ENCODE measurements at places on chromosomes 12 and 14.

- no peak for DNase-seq
Observed at GRCh38 chr14:99460793-99461192, 19.9 kb downstream of the SETD3 start.

DNA sequence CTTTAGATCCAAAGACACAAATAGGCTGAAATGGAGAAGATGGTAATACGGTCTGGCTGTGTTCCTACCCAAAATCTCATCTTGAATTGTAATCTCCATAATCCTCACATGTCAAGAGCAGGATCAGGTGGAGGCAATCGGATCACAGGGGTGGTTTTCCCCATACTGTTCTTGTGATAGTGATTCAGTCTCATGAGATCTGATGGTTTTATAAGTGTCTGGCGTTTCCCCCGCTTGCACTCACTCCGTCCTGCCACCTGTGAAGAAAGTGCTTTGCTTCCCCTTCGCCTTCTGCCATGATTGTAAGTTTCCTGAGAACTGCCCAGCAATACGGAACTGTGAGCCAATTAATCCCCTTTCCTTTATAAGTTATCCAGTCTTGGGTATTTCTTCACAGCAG lies 1795.5 kb upstream of the FLRT2 start:
- no peak for DNase-seq

DNA sequence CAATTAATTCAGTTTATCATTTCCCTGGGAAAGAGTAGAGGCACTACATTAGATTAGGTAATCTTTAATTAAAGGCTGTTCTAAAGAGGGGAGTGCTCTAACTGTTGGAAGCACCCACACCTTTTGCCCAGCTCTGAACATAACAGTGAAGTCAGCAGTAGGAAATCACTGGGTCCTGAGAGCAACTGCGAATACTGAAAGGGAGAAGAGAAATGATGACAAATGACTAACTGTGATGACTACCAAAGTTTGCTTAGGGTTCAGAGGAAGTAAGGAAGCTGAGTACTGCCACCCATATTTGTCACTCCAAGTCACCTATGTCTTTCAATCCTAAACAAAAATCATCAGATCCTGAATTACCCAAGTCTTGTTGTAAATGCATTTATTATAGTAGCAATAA lies 140.6 kb downstream of the EPS8 start:
- no peak for DNase-seq

GRCh38 chr12:66584673-66585072 lies 94.2 kb downstream of the GRIP1 start:
- no peak for DNase-seq

- DNase-seq = no peak
Observed at GRCh38 chr12:11555743-11556625, 93.5 kb upstream of the ETV6 start.

GRCh38 chr14:85617791-85618190 lies 87.8 kb downstream of the FLRT2 start:
- no peak for DNase-seq

DNA sequence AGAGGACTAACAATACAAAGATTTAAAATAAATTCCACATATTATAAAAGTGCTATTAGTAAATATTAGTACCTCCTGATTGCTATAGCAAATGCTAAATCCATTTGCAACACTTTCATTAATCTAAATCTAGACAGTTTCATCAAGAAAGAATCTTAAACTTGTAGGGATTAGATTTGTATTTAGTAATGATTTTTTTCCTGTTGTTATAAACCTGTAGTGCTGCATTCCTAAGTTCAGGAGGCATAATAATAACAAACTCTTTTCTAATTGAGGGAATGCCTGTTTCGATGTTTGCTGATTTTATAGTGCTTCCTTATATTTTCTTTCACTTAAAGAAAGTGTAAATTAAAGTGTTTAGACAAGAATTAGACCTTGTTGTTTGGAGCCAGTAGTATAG lies 166.1 kb downstream of the FOXA1 start:
- no peak for DNase-seq

GRCh38 chr12:71655495-71655894 lies 8.2 kb downstream of the ZFC3H1 start:
- no peak for DNase-seq

GRCh38 chr12:62717643-62718042 lies 217.3 kb downstream of the PPM1H start:
- no peak for DNase-seq

GRCh38 chr12:20220339-20220738 lies 148.0 kb upstream of the PDE3A start:
- no peak for DNase-seq

GRCh38 chr14:58762629-58763028 lies 124.9 kb downstream of the DACT1 start:
- DNase-seq = no peak

DNA sequence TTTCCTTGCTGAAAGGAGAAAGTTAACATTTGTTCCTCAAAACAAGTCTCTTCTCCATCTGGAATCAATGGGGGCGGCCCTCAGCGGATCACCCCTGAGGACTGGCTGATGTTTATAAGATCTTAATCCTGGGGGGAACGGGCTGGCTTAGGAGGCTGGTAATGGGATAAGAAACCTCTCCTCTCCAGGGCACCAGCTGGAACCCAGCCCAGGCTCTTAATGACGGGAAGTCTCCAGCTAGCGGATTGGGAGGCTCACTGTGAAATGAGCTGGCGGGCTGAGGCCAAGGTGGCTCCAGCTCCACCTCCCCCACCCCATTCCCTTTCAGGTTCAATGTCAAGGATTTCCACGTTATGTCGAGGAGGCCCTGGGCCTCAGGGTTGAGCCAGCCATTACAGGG lies 1133.0 kb downstream of the VRK1 start:
- DNase-seq = no peak

DNA sequence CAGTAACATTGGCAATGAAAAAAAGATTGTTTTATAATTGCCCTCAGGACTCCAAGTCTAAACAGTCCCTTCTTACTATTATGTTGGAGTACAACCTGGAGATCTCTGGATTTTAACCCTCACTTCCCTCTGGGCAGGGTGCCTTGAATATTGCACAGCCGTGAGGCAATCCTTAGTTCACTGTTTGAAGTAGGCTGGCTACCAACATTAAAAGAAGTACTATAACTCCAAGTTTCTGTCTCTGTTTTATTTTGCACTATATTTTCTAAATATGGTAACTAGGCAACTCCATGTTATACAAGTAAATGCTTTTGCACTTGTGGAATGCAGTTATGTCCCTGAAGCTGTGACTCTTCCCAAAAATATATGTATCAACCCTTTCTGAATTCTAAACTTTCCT lies 490.7 kb downstream of the EGLN3 start:
- DNase-seq = no peak

- no peak for DNase-seq
Observed at GRCh38 chr12:63876980-63877379, 32.5 kb downstream of the SRGAP1 start.

DNA sequence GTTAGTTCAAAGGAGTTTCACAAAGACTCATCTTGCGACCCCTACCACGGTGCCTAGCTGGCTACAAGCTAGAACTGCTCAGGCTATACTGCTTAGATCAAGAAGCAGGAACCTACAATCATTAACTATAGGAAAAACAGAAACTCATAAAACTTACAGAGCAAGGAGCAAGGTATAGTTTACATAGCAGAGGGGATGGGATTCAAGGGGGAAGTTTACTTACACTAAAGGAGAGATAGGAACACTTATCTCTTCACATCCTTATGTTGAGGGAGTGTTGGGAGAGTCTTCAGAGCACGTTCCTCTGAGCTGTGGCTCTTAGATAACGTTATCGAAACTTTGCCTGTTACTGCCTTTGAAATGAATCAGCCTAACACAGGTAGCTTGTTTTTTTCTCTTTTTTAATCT lies 58.1 kb downstream of the FSCB start:
- no peak for DNase-seq

DNA sequence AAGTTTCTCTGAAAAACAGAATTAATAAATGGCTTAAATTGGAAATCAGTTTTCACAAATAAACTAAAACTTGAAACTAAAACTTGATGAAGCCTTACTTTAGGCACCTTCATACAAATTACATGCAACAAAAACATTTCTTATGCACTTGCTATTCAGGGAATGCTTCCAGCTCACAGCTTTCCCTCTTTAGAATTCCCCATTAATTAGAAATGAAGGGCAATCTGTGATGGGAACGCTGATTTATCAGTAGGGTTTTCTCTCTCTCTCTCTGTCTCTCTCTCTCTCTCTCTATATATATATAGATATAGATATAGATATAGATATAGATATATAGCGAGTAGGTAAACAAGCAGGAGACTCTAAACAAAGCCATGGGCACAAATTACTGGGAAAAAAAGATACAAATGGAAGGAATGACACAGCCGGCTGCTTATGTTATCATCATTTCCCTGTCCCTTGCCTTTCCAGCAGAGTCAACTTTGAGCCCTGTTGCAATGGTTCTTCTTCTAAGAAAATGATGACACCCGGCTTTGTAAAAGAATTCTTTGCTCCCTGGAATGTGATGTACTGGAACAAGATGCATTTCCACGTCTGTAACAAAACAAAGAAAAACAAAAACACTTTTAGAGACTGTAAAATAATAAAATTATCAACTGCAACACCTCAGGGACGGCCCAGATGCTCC lies 1121.6 kb upstream of the TMEM132C start:
- no peak for DNase-seq

DNA sequence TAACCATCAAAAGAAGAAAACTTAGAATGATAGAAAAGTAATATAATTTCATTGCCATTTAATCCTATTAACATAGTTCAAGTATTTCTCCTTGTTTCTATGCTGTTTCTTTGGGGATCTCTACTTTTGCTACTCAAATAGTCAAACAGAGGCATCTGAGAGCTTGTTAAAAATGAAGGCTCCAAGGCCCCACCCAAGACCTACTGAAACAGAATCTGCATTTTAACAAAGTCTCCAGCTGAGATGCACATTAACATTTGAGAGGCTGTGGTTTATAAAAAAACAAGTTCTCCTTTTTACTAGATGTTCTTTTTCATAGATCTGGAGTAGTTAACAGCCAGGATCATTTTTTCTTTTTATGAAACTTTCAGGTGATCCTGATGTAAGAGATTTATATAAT lies 31.8 kb downstream of the PPFIA2 start:
- no peak for DNase-seq

- DNase-seq = no peak
Observed at GRCh38 chr12:32170437-32170998, 63.9 kb downstream of the BICD1 start.

- no peak for DNase-seq
Observed at GRCh38 chr14:32991691-32992090, 53.0 kb downstream of the NPAS3 start.

DNA sequence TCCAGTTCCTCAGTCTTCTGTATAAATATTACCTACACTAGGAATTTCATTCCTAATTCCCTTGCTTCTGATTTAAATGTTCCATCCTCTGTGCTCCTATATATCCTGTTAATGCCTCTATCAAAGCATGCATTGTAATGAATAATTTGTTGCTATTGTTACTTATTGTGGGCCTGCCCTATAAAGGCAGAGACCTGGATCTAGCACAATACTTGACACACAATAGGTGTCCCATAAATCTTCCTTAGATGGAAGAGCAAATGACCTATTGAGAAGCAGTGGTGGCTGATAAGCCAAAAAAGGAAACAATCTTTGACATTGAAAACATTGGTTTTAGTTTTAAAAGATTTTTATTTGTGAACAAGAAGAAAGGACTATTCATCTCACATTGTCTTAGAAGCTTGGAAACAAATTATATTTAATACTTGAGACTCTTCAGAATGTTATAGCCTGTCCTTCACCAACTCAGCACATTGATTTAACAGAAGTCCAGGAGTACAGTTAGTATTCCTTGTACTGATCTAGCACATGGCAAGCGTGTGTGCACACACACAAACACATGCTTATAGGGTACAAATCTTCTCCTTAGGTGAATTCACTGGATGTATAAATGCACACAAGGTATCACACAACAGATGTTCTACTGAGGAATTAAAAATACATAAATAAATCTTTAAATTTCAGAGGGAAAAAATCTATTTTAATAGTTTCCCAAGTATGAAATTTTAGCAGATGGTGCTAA lies 135.9 kb downstream of the DUSP6 start:
- DNase-seq = no peak

DNA sequence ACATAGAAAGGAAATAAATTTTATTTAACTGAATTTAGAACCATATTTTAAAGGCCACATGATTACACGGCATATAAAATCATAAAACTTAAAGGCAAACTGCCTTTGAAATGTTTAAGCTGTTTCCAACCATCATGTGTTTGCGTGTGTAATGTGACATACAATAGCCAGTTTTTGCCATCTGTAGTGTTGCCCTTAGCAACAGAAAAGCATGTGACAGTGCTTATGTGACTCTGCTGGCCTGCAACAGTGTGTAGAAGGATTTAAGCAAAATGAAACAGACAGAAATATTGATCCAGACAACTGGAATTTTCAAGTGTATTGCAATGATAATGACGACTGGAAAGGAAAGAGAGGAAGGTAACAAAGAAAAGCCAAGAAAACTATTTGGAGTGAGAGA lies 49.5 kb downstream of the TSPAN19 start:
- DNase-seq = no peak

DNA sequence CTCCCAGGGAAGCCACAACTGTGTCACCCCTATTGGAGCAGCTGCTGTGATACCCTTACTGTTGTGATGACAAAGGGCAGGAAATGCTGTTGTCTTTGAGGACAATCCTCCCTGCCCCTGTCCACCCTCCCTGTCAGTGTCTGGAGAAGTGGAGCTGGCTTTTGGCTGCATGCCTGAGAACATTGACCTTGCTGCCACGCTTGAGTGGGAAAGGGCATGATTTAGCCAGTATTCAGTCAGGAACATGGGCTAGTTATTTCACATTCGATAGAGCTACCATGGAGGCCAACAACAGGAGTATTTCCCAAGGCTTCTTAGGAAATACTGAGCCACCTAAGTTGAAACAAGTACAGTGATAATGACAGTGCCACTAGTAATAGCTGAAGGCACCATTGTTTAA lies 59.4 kb downstream of the MYRFL start:
- no peak for DNase-seq

DNA sequence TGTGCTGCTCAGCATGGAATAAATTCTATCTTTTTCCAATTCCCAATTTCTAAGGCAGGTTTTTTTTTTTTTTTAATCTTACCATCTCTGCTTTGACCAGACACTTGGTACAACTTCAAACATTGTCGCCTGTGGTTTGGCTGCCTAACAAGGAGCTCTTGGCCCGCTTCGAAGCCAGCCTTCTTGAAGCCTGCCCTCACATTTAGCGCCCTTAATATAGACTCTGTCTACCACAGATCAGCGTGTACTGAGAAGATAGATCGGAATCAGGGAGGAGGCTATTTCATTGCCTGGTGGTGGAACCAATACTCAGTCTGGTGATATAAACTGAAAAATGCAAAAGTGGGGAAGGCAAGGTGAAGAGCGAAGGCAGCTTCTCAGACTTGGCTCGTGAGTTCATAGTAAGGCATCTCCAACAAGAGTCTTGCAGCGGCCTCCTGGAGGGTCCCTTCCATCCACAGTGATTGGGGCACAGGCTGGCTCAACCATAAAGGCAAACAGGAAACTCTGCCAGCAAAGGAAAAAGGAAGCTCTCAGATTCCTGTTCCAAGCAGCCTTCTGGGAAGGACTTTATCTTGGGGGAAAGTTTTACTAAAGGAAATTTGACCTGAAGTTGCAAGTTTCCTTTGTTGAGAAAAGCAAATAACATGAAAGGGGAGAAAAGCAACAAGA lies 103.2 kb upstream of the BCL2L14 start:
- DNase-seq = no peak

GRCh38 chr12:45644541-45644940 lies 85.0 kb upstream of the ARID2 start:
- DNase-seq = no peak
